ENCODE measurements at places on chromosomes 5 and 9.

GRCh38 chr9:137219757-137220316, 2.2 kb downstream of the RNF208 start:
- no peak for DNase-seq

GRCh38 chr9:132357764-132358163, 3.0 kb upstream of the SETX start:
- DNase-seq, result no peak

GRCh38 chr9:16912197-16912596, 41.7 kb upstream of the BNC2 start:
- no peak for DNase-seq

DNA sequence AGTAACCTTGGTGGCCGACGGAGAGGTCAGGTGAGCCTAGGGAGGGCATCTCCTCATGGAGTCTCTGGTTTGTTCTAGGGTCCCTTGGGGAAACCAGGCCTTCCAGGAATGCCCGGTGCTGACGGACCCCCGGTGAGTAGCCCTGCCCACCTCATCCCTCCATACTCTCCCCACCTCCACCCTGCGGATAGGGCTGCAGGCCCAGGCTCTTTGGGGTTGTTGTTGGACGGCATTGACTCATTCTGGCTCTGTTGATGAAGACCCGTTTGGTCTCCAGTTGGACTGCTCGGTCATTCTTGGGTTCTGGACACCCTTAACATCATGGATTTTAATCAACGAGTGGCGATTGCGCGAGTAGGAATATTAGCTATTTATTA, 112.3 kb upstream of the FCN2 start:
- DNase-seq, result no peak

DNA sequence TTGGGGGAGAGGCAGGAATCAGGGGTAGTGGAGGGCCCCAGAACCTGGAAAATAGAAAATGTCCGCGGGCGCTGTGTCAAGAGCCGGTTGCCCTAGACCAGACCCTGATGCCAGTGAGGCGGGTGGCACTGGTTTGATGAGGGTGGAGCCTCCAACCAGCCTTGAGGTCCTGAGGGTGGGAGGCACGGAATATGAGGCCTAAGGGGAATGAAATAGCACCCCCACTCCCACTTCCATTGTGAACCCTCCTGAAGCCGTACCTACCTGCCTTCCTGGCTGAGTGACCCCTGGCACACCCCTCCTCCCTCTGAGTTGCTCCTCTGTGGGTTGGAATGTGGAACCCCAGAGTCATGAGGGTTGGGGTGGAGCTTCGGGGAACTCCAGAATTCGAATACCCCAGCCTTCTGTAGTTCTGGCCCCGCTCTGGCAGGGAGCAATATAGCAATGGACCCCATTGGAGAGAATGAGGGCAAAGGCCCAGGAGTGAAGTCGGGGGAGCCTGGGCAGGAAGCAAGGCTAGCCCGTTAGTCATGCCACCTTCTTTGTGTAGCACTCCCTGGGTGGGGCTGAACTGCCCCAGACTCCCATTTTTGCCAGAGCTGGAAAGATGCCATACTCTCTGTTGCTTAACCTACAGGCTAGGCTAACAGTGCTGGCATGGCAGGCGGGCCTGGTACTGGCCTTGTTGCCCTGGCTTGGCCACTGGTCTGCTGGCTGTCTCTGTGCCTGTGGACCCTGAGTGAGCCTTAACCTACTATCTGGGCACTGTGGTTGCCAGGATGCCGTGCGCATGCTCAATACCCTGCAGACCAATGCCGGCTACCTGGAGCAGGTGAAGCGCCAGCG, 1.0 kb downstream of the FPGS start:
- no peak for DNase-seq

GRCh38 chr5:43049236-43049635, 9.1 kb upstream of the ANXA2R start:
- no peak for DNase-seq

DNA sequence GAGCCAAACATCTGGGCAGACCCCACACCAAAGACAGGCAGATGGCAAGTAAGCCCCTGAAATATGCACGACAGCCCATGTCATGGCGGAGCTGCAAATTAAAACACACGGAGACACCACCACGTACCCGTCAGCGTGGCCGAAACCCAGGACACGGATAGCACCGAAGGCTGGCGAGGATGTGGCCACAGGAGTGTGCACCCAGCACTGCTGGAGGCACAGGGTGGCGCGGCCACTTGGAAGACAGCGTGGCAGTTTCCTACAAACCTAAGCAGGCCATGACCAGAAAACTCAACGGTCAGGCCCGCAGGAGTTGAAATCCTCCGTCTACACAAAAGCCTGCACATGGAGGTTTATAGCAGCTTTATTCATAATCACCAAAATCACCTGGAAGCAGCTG, 12.8 kb downstream of the SLC9A3 start:
- no peak for DNase-seq

DNA sequence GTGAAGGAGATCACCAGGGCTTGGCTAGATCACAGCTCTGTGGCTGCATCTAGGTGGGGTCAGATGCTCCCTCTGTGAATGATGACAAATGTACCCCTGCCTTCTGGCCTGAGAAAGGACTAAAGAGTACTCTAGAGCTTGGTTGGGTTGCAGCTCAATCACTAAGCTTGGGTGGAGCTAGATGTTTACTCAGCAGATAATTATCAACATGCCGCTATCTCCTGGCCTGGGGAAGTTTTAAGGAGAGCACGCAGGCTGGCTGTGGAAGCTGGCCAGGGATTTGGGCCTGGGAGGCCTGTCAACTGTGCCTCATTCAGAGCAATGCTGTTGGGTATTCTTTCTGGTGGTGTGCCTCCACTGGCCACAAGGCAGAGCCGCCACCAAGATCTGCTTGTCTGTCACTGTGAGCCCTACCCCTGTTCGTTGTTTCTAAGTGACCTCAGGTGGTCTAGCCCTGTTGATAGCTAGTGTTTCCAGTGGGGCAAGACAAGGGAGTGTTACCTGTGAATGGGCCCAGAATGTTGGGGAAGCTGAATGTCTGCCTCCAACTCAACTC, 181.7 kb downstream of the ADGRV1 start:
- no peak for DNase-seq

DNA sequence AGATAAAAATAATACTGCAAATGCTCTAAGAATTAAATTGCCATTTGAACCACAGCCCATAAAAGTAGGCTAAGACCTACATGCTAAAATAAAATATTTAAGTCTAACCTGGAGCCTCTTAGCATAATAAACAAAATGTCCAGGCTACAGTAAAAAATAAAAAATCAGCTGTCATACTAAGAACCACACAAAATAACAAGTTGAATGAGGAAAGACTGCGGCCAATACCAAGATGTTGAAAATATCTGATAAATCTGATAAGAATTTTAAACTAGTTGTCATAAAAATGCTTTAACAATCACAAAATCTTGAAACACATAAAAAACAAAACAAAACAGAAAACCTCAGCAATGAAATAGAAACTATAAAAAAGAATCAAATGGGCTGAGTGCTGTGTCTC, 336.9 kb upstream of the MSX2 start:
- DNase-seq, result no peak

Measured in activated CD8-positive, alpha-beta memory T cell treated with anti-CD3 and anti-CD28 coated beads for 1 hour (primary cell).